Stomach (tissue), 19 donors: ENCODE measurements at places on chromosomes 1 and 21. TPM values are rescaled to one million over a fixed set of nuclear protein-coding genes. Genes with fewer than 3 reads are reported as not detected.

GRCh38 chr1:195664628-195665027 lies 943.6 kb downstream of the KCNT2 start:
- no peak for DNase-seq

DNA sequence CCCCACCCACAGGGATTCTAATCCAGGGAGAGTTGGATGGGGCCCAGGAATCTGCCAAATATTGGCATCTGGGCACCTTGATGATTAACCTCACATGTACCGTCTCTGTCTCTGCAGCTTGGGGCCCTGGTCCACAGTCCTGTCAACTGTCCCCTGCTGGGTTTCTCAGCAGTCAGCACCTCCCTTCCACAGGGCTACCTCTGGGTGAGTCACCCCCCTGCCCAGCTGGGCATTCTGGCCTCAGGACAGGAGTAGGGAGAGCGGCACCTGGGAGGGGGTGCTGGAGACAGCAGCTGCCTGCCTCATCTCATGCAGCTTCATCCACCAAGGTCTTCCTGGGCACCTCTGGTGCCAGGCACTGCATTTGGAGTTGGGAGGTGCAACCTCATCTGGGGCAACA lies 100.6 kb upstream of the ACTL8 start:
- no peak for DNase-seq

DNA sequence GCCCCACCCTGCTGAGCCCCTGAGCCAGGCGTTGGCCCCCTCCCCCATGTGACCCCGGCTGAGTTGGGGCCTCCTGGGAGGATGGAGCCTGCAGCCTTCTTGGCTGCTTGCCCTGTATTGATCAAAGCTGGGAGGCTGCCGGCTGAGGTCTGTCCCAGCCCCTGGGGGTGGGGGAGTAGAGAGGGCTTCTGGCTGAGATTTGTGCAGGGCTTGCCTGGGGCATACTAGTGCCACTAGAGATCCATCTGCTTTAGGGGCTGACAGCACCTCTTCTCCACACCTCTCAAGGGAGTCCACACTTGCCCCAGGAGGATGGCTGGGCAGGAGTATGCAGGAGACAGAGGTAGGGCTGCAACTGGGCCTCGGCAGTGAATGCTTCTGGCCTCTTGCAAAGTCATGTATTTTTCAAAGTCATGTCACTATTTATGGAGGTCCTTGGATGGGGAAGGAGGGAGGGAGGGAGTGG lies 53.6 kb upstream of the SSBP3 start:
- DNase-seq, result no peak

- no peak for DNase-seq
Measured at GRCh38 chr1:208935517-208936187, 647.9 kb upstream of the CAMK1G start.

DNA sequence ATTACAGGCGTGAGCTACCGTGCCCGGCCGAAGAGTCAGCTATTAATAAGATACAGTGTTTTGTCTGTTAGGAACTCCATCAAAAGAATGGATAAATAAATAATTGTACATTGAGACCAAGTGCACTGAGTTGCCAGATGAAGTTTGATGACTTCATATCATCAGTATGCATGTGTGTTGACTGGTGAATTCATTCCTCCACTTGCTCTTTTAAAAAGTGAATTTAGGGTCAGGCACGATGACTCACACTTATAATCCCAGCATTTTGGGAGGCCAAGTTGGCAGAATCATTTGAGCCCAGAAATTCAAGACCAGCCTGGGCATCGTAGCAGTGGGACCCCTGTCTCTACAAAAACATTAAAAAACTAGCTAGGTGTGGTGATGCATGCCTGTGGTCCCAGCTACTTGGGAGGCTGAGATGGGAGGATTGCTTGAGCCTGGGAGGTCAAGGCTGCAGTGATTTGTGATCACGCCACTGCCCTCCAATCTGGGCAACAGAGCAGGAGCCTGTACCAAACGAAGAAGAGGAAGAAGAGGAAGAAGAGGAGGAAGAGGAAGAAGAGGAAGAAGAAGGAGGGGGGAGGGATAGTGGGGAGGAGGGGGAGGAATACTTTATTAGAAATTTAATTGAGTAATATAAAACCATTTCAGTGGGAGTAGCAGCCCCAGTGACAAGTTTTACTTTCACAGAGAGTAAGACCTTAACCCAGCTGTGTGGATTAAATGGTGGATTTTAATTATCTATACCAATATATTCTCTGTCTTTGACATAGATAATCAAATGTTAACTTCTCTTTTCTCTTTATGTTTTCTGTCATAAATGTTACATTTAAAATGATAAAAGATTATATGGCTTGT lies 74.9 kb downstream of the CCDC18 start:
- DNase-seq, result no peak

GRCh38 chr1:91070298-91070697 lies 48.5 kb upstream of the ZNF644 start:
- no peak for DNase-seq

DNA sequence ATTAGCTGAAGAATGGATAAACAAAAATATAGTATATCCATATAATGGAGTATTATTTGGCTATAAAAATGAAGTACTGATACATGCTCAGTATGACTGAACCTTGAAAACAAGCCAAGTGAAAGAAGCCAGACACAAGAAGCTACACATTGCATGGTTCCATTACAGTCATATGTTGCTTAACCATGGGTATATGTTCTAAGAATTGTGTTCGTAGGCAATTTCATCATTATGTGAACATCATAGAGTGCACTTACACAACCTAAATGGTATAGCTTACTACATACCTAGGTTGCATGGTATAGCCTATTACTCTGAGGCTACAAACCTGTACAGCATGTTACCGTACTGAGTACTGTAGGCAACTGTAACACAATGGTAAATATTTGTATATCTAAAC lies 28.6 kb upstream of the FCAMR start:
- no peak for DNase-seq

DNA sequence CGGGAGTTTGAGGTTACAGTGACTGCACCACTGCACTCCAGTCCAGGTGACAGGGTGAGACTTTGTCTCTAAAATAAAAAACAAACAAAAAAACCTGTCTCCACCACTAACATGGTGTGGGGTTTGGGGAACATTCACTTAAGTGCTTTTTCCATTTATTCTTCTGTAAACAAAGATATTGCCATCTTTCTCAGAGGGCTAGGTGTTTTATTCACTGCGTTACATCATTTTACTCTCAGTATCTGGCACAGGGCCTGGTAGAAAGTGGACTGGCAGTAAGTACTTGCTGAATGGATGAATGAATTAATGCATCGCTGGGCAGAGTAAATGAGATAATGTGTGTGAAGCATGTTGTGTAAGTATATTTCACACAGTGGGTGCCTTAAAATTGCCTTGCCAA lies 20.1 kb downstream of the KIAA0040 start:
- peak; percentile 23 for DNase-seq

Gene FCER1A
- total RNA-seq, result not detected

Gene LHX4
- not detected for total RNA-seq

Gene OR2AJ1
- total RNA-seq, result not detected
